ENCODE measurements at places on chromosomes 7 and 10. TPM values are rescaled to one million over a fixed set of nuclear protein-coding genes. Genes with fewer than 3 reads are reported as not detected.

The CYP2C19 gene
- total RNA-seq: not detected

The DRGX gene
- not detected for total RNA-seq

The CYP2C9 gene
- not detected for total RNA-seq

The FRA10AC1 gene
- 14.4 TPM for total RNA-seq

The TUBAL3 gene
- 0.36 TPM for total RNA-seq

GRCh38 chr7:121513105-121513504, 117.0 kb upstream of the FAM3C start:
- no peak for DNase-seq

GRCh38 chr10:63103971-63104409, 29.1 kb upstream of the NRBF2 start:
- no peak for DNase-seq

GRCh38 chr10:50219646-50220045, 31.7 kb downstream of the ASAH2 start:
- no peak for DNase-seq

DNA sequence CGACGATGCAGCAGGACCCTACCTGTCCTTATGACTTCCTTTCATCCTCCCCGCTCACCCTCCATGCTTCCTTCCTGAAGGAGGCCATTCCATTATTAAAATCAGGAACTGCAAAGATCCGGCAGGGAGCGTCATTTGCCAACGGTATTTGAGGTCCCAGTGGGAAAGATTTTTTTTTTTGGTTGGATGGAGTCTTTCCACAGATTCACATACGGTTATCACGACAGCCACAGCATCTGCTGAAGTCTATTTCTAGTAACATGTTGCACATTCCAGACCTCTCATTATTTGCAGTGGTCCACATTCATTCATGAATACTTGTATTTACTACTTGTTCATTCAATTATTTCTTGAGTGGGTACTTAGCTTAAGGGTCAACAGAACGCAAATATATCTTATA, 94.7 kb upstream of the LYZL2 start:
- DNase-seq: no peak

DNA sequence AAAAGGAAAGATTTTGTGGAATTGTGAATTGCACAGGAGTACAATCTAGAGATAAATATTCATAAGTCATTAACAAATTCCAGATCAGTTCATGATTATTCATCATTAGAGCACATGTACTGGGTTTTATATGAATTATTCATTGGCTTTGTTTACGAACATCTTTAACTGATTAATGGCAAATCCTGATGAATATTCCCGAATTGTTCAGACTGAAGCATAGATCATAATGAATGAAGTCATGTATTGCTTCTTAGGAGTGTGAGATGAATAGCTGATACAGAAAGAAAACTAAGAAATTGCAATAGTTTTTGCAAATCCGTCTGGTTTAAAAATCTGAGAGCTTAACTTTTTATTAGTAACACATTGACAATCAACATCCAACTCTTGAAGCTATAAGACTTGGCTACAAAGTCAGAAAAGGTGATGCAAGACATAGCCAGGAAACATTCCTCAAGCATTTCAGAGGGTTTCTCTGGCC, 183.6 kb upstream of the DGKB start:
- no peak for DNase-seq

DNA sequence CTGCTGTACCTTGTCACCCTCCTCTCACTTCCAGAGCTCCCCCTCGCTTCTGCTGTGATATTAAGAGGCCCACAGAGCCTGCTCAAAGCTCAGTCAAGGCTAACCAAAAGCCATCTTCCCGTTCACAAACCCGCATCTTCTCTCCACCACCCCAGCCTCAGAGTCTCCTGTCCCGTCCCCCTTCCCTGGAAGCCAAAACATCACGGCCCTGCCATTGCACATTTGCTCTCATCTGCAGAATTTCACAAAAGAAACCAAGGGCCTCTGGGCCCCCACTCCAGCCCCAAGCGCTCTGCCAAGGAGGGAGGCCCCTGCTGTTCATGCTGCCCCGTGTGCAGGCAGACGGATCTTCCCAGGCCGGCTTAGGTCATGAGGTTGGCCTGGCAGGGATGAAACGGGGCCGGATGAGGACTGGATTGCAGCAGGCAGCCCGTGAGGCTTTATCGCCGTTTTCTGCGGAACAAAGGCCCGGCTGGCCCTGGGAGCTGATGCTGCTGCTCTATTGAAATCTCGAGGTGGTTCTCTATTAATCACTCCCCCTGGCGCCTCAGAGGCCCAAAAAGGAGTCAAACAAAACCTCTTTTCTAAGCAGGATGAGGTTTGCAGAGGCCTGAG, 31.6 kb upstream of the FOXK1 start:
- peak; percentile 41 for DNase-seq

DNA sequence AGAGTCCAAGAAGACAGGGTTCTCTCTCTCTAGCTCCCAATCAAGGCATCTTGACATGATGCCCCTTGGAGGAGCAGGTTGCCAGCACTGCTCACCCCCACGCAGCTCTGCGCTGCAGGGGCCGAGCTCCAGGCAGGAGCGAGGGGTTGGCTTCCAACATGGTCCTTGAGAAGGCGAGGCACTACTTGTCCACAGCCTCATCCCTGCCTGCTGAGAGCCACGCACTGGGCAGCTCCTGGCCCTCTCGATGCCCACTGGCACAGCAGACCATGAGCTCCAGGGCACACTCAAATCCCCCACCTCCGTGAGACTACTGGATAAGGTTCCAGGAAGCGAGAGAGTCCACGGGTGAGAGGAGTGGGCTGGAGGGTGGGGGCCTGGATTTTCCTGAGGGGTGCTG, 31.1 kb downstream of the RAMP3 start:
- no peak for DNase-seq

GRCh38 chr10:18005781-18006456, 54.2 kb downstream of the SLC39A12 start:
- DNase-seq: no peak

DNA sequence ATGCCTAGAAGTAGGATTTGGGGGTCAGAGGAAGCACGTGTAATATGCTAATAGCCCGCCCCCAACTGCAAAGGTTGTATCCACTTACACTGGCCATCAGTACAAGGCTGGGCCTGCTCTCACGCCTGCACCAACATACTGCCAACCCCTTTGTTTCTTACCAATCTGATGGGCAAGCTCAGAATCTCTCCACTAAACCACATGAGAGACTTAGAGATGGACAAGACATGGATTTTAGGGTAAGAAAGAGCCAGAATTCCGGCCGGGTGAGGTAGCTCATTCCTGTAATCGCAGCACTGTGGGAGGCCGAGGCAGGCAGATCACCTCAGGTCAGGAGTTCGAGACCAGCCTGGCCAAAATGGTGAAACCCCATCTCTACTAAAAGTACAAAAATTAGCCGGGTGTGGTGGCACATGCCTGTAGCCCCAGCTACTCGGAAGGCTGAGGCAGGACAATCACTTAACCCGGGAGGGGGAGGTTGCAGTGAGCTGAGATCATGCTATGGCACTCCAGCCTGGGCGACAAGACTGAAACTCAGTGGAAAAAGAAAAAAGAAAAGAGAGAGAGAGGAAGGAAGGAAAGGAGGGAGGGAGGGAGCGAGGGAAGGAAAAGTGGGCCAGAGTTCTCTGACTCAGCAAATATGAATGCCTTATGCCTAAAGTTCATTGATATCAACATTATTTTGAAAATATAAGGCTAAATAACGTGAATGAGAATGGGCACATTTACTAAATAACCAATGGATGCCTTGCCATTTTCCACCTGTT, 162.2 kb downstream of the SLIT1 start:
- DNase-seq: no peak

GRCh38 chr7:18290223-18290622, 205.3 kb upstream of the HDAC9 start:
- no peak for DNase-seq

DNA sequence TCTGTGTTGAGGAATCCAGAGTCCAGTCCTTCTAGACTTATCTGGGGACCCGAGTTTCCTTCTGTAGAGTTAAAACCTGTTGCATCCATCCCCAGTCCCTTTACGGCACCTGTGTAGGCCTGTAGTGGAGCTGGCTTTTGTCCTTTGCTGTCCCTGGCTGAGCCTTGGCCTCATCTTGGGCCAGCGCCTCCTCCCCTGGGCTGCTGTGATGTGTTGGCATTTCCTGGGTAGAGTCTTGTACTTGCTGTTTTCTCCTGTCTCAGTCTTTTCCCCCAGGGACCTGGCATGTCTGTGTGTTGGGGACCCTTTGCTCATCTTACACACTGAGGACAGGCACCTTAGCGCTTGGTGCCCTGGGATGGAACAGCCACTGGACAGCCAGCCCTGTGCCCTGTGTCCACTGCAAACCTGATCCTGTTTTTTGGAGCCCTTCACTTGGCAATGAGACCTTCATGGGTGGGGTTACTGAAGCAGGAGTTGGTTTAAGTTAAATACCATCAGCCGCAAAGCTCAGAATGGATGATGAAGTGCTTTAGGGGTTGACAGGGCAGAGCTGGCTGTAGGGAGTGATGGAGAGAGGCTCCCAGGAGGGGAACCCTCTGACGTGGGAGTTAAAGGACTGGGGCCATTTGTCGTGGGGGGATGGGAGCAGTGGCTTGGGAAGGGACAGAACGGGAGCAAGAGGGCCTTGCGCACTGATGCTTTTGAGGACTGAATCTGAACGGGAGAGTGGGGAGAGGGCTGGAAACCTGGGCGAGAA, 50.9 kb downstream of the CUX1 start:
- DNase-seq: no peak

- peak; percentile 28 for DNase-seq
These were observed 183.5 kb upstream of the INHBA start for GRCh38 chr7:41886262-41886900.

DNA sequence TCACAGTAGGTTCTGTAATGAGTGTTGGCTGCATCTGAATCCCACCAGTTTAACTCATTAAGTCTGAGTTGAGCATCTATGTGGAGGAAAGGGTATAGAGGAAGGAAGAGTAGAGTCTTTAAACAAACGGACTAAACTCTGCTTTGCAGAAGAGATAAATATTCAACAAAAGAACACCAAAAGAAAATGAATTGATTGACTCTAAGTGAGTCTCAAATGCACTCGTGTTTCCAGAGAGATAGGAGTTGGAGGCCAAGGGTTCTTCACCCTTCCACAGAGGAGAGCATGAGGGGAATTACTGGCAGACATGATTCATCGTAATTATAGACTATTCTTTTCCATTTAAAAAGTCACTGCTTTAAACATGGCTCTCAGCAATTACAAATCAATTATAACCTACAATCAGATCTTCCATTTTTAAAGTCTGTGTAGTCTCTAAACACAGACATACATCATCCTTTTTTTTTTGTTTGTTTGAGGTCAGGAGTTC, 56.3 kb downstream of the PLPP4 start:
- no peak for DNase-seq

GRCh38 chr10:85858776-85859515, 507.6 kb downstream of the GRID1 start:
- DNase-seq: no peak

DNA sequence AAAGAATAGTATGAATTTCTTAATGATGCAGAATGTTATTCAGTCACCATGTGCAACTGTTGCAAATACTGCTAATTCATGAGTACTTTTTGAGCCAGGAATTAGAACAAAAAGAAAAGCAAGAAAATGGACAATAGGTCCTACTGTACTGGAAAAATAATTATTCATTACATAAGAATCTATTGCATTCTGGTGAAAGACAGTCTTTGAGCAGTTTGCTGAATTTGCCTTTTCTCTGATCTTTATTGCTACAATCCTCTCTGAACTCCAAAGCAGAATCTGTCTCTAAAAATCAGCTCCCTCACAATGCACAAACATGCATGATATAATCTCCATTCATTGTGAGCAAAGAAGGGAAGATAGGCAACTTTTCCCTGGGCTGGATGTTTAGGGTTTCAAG, 12.8 kb downstream of the IFIT2 start:
- no peak for DNase-seq

GRCh38 chr10:74175510-74176379, 24.7 kb downstream of the ADK start:
- no peak for DNase-seq

DNA sequence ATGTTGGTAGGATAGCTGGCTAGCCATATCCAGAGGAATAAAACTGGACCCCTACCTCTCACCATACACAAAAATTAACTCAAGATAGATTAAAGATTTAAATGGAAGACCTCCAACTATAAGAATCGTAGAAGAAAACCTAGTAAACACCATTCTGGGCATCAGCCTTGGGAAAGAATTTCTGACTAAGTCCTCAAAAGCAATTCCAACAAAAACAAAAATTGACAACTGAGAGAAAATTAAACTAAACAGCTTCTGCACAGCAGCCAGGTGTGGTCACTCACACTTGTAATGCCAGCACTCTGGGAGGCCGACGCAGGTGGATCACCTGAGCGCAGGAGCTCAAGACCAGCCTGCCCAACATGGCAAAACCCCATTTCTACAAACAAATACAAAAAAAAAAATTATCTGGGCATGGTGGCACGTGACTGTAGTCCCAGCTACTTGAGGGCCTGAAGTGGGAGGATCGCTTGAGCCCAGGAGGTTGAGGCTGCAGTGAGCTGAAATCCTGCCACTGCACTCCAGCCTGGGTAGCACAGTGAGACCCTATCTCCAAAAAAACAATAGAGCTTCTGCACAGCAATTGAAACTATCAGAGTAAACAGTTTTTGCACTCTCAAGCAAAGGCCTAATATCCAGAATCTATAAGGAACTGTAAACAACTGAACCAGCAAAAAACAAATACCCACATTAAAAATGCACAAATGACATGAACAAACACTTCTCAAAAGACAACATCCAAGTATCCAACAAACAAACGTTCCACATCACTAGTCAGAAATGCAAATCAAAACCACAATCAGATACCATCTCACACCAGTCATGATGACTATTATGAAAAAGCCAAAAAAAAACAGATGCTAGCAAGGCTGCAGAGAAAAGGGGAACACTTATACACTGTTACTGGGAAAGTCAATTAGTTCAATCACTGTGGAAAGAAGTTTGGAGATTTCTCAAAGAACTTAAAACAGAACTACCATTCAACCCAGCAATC, 4.8 kb downstream of the CRPPA start:
- DNase-seq: no peak

- no peak for DNase-seq
These were observed 135.5 kb downstream of the USP6NL start for GRCh38 chr10:11475831-11476434.

GRCh38 chr10:109418795-109419194, 504.5 kb downstream of the XPNPEP1 start:
- DNase-seq: no peak

- no peak for DNase-seq
These were observed 259.2 kb downstream of the WDR11 start for GRCh38 chr10:121110369-121110768.

GRCh38 chr10:94428766-94429707, 26.7 kb downstream of the TBC1D12 start:
- DNase-seq: no peak

All from left ventricle myocardium inferior (tissue), 1 donor.